ENCODE measurements at places on chromosomes 16 and 17. TPM values are rescaled to one million over a fixed set of nuclear protein-coding genes. Genes with fewer than 3 reads are reported as not detected.

SCRN2 gene
- 29.8 TPM for total RNA-seq

STRADA gene
- 53.1 TPM for total RNA-seq

TP53TG3F gene
- not detected for total RNA-seq

IKZF3 gene
- 38.2 TPM for total RNA-seq

RNF112 gene
- total RNA-seq: 0.58 TPM

MARCHF10 gene
- not detected for total RNA-seq

AATK gene
- total RNA-seq: 1.1 TPM

SMTNL2 gene
- not detected for total RNA-seq

PDK2 gene
- total RNA-seq: 19.6 TPM

KRT28 gene
- not detected for total RNA-seq

ERN2 gene
- total RNA-seq: not detected

MYLK3 gene
- 0.35 TPM for total RNA-seq
